ENCODE measurements at places on chromosomes 2 and 18.

- DNase-seq: no peak
These were observed 240.0 kb downstream of the WDR7 start for GRCh38 chr18:56891116-56891515.

DNA sequence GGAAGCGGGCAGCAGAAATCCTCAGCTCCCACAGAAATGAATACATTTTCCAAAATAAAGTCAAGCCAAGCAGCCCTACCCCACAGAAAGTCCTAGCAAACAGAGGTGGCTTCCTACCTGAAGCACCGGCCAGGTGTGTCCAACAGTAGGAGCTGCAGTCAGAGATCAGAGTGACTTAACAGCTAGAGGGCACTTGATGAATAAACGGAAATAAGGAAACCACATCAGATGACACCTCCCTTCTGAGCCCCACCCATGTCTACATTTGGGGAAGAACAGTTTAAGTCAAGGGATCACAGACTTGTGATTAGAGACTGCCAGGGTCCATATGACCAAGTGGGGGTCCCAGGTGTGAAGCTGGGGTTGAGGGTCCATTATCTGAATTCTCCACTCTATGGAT lies at the start of gene CXCR1:
TSS of gene CXCR1 (minus strand) at position 172 of the 400 bp plus-strand sequence. CDS start 1,751 bp downstream, outside the sequence.
- no peak for DNase-seq

GRCh38 chr2:128485761-128486639 lies 167.3 kb upstream of the HS6ST1 start:
- DNase-seq: no peak

- no peak for DNase-seq
These were observed 7.5 kb downstream of the SMCHD1 start for GRCh38 chr18:2662990-2663389.

- no peak for DNase-seq
These were observed 6.1 kb upstream of the SERPINB8 start for GRCh38 chr18:63963615-63964256.

DNA sequence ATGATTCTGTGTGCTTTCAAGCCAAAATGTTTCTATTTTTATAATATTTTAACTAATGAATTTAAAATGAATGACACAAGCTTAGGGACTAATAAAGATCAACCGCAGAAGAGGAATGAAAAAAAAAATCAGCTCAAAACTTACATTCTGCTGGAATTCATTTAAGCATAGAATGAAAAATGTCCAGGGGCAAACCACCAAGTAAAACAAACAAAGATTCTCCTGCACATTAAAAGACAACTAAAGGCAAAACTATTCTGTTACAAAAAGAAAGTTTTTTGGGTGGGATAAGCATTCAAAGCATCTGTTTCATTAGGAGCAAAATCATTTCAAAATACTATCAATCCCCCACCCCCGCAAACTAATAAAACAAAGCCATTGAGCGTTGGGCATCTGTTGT lies 99.3 kb upstream of the SOX11 start:
- DNase-seq: no peak

GRCh38 chr2:10839813-10840212 lies 27.2 kb upstream of the PDIA6 start:
- DNase-seq: no peak

- DNase-seq: no peak
These were observed 210.3 kb upstream of the RBMS1 start for GRCh38 chr2:160703648-160704585.

DNA sequence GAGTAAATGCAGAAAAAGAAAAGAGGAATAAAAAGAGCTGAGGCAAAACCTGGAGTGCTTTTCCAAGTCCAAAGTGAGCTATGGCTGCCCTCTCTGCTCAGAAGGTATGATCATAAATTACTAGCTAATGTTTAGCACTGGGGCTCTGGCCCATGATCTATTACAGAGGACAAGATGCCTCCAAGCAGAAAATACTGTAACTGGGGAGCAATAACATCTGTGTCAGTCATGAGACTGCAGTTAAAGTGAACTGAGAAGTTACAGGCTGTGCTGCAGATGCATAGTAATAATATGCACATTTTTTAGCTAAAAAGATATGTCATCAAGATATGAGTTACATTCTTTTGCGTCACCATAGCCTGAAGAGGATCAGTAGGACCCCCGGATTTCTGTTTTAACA lies 209.4 kb upstream of the RBBP8 start:
- no peak for DNase-seq

DNA sequence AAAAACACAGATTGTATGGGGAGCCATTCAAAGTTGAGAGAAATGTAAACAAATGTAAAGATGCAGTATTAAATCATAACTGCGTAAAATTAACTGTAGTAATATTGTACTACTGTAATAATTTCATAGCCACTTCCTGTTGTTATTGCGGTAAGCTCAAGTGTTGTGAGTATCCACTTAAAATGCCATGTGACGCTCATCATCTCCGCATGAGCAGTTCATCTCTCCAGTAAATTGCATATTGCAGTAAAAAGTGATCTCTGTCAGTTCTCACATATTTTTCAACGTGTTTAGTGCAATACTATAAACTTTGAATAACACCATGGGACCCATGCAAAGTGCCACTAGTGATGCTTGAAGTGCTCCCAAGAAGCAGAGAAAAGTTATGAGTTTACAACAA lies 41.8 kb upstream of the SP3 start:
- no peak for DNase-seq

- DNase-seq: no peak
These were observed 6.9 kb downstream of the ITGB1BP1 start for GRCh38 chr2:9416267-9416961.

DNA sequence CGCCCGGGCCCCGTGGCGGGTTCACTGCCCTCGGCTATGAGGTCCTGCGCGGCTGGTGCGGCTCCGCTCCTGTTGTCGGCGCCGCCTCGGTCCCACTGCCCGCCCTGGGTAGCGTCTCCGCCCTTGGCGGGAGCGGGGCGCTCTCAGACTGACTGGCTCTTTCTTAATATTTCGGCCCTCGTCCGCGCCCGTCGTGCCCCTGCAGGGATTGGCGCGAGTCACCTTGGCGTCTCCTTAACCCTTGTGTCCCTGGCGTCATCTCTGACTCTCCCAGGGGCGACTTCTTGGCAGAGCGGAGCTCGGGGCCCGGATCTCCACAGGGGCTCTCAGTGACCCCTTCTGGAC lies 1.3 kb downstream of the PTMA start:
- DNase-seq: no peak

DNA sequence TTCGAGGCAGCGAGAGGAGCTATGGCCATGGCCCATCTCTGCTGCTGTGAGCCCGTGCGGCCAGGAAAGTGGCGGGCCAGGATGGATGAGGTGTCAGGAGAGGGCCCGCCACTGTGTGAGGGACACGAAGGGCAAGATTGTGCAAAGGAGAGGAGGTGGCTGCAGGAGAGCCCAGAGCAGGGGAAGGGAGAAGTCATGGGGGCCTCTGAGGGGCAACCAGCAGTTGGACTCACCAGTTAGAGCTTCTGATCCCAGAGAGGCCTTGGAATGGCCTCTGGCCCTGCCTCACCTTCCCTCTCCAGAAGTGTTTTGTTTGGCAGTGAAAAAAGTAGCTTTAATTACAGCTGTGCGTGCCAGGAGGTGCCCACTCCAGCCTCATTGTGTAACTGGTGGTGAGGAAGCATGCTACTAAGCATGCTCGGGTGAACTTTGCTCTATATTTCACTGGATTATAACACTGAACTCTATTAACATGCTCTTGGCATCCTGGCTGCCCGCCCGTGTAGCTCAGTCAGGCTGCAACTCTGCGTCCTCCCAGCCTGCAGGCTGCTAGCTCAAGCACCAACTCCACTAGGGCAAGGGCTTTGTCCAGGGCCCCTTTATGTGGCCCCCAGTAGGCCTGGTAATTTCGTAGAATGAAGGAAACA lies 34.2 kb downstream of the IMPA2 start:
- DNase-seq: peak; percentile 86

- DNase-seq: no peak
These were observed 746.9 kb upstream of the CELF4 start for GRCh38 chr18:38312532-38312931.

DNA sequence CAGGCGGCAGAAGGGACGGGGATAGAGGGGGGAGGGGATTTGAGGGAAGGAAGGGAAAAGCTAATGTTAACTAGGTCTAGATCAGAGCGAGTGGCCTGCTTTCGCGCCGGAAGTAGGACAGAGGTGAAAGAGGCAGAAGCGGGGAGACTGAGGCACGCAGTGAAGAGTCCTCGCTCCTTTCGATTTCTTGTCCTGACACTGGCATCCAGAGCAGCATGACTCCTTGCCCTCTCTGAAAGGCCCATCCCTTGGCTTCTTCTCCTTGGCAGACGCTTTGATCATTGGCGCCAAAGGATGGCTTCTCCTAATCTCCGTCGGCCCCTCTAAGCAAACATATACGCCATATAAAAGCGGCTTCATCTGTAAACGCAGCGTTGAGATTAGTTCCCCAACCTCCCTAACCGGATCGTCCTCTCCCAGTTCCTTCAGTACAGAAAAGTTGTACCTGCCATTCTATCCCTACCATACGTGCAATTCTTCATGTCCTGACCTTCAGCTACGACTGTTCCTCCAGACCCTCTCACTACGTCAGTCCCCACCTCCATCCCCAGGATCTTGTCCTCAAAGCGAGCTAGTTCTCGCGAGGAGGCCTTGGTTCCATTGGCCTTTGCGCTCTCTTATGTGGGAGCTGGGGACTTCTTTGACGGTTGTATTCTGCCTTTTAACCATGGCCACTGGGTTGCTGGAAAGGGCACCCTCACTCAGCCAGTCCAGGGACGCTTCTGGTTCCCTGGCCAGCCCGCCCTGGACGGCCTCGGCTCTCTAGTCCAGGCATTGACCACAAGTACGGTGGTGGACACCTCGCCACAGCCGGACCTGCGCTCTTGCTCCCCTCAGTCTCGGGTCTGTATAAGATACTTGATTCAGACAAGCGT lies 857 bp upstream of the NEUROD1 start:
- no peak for DNase-seq

DNA sequence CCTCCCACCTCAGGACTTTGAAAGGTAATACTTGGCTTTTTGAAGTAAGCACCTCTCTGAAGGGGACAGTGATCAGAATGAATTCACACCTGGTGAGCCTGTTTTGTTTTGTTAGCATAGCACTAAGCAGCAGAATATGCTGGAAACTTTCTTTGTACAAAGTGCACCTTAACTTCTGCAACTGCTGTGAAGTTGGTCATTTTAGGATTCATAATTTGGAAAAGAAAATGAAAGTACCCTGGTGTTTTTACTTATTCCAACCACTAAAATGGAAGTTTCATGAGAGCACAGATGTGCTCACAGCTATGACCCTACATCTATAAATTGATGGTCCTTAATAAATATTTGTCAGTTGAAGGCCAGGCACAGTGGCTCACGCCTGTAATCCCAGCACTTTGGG lies 257.8 kb upstream of the STON1 start:
- DNase-seq: no peak

- DNase-seq: no peak
These were observed 96.3 kb downstream of the TRIP12 start for GRCh38 chr2:229825476-229825875.

Measured in left ventricle myocardium superior (tissue), 1 donor.